ENCODE measurements at places on chromosomes 16 and 17.
A peak's percentile ranks its signal among the peaks of the same experiment; 100 is the strongest.

- no peak for DNase-seq
Measured at GRCh38 chr17:67183531-67183930, 61.5 kb downstream of the HELZ start.

DNA sequence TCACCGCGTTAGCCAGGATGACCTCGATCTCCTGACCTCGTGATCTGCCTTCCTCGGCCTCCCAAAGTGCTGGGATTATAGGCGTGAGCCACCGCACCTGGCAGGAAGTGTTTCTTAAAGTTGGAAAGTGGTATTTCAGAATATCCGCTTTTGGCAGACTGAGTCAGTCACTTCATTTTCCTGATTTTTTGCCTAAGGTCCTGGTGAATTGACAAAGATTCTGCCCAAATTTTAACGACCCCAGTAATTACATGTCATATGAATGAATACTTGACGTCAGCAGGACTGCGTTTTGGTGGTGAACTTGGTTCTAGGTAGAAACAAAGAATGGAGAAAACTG lies 4.5 kb upstream of the BRCA1 start:
- no peak for DNase-seq

DNA sequence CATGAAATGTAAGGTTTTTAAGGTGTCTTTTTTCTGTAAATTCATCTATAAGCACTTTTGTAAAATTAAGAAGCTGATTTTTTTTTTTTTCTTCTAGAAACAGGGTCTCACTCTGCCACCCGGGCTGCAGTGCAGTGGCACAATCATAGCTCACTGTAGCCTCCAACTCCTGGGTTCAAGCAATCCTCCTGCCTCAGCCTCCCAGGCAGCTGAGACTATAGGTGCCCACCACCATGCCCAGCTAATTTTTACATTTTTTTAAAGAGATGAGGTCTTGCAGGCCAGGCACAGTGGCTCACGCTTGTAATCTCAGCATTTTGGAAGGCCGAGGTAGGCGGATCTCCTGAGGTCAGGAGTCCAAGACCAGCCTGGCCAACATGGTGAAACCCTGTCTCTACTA lies 4.5 kb upstream of the CYB5B start:
- no peak for DNase-seq

- no peak for DNase-seq
Measured at GRCh38 chr16:82582975-82583374, 43.8 kb upstream of the CDH13 start.

GRCh38 chr16:49839017-49839825 lies 16.7 kb downstream of the ZNF423 start:
- DNase-seq = no peak

- DNase-seq = peak; percentile 2
Measured at GRCh38 chr16:51243936-51244436, 92.9 kb upstream of the SALL1 start.

- no peak for DNase-seq
Measured at GRCh38 chr17:65261682-65262636, 124.8 kb downstream of the RGS9 start.

GRCh38 chr16:1691956-1692355 lies 13.9 kb downstream of the JPT2 start:
- DNase-seq = peak; percentile 76

GRCh38 chr16:78584213-78584860 lies 484.9 kb downstream of the WWOX start:
- no peak for DNase-seq

DNA sequence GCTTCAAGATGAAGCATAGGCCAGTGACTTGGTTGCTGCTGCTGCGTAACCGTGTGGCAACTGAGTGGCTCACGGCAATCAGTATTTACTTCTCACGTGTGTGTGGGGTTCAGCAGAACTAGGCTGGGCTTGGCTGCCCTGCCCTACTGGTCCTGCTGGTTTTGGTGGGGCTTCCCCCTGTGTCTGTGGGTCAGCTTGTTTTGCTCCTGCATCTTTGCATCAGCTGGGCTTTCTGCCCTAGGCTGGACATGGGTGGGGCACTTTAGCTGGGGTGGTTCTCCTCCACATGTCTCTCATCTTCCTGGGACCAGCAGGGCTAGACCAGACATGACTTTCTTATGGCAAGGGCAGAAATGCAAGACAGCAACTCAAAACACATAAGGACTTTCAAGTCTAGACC lies 550.5 kb downstream of the MAF start:
- no peak for DNase-seq

DNA sequence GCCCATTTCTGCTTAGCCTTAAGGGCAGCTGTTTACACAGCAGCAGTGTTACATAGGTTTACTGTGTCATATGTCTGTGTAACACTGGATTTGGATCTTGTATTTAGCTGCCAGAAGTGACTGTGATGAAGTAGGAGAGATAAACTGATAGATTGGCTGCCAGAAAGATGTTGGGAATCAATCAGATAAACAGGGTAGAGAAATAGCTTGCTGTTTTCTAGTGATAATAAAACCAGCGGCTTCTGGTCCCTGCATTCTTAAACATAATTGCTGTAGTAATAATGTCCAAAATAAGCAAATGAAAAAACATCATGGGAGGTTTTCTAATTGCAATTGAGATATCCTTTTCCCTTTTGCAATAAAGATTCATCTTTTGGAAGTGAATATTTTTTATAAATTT lies 68.7 kb downstream of the AATF start:
- no peak for DNase-seq

DNA sequence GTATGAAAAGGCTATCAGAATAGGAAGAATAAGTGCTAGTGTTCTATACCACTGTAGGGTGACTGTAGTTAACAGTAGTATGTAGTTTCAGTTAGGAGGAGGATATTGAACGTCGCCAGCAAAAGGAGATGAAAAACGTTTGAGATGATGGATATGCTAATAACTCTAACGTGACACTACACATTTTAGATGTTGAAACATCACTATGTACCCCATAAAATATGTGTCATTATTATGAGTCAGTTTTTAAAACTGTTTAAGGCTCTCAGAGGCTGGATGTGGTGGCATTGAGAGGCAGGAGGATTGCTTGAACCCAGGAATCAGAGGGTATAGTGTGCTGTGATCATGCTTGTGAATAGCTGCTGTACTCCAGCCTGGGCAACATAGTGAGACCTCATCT lies 31.8 kb downstream of the UBN1 start:
- DNase-seq = no peak

- DNase-seq = no peak
Measured at GRCh38 chr16:75606507-75606906, 16.6 kb downstream of the ADAT1 start.

- peak; percentile 32 for DNase-seq
Measured at GRCh38 chr17:28865946-28866752, 11.3 kb downstream of the ERAL1 start.

DNA sequence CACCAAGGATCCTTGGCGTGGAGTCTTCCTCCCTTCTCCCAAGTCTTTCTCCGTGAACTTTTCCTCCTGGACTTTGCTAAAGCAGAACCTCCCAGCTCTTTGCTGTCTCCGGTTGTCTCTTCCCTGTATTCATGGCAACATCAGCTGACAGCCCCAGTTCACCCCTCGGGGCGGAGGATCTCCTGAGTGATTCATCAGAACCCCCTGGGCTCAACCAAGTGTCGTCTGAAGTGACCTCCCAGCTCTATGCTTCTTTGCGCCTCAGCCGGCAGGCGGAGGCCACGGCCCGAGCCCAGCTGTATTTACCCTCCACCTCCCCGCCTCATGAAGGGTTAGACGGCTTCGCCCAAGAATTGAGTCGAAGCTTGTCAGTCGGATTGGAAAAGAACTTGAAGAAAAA lies 943 bp downstream of the CNTROB start:
- peak; percentile 65 for DNase-seq

DNA sequence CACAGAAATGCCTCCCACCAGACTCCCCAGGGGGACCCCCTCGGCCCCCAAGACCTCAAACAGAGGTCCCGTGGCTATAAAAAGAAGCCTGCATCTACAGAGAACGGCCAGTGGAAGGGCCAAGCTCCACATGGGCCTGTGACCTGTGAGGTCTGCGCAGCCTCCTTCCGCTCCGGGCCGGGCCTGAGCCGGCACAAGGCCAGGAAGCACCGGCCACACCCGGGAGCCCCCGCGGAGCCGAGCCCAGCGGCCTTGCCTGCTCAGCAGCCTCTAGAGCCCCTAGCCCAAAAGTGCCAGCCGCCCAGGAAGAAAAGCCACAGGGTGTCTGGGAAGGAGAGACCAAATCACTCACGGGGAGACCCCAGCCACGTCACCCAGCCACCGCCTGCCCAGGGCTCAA lies 18.3 kb upstream of the ZFPM1 start:
- no peak for DNase-seq

GRCh38 chr16:58862334-58863021 lies 128.4 kb upstream of the GOT2 start:
- no peak for DNase-seq

DNA sequence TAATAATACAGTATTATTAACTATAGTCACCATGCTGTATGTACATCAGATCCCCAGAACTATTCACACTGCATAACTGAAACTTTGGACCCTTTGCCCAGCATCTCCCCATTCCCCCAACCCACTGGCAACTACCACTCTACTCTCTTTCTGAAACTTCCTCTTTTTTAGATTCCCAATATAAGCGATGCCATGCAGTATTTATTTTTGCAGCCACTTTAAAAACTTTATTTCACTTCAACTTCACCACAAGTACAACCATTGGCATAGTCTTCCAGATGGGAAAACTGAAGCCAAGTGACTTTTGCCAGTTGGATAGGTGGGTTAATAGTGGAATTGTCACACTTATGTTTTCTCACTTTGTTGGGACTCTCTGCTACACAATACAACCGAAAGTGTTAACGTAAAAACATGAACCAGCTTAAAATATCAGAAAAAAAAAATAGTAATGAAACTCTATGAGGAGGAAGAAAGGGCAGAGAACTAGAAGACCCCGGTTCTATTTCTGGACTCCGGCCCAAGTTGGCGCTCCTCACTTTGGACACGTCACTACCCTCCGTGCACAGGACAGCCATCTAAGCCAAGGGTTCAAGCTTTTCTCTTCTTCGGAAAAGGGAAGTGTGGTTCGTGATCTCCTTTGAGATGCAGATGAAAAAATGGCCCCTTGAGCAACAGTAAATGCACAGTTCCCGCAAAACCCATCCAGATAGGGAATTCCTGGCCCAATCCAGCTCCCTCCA lies 743 bp downstream of the SHCBP1 start:
- peak; percentile 14 for DNase-seq

GRCh38 chr17:7969433-7969832 lies 33.0 kb upstream of the GUCY2D start:
- no peak for DNase-seq

DNA sequence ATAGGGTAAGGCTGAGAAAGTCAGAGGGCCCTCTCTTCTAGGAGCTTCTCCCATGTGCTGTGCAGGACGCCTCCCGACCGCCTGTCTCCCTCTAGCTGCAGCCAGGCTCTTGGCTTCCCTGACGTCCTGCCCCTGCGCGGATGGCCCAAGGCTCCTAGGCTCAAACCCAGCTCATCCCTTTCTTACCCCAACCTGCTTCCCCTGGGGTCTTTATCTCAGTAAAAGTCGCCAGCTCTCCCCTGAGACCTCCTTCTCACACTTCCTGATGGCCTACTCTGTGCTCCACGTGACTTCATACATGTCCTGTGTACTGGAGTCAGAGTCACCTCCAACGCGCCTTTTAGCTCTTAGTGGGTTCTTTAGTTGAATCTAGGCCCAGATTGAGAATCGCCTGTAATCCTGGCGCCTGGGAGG lies 1.1 kb upstream of the ZNF747 start:
- DNase-seq = peak; percentile 64

DNA sequence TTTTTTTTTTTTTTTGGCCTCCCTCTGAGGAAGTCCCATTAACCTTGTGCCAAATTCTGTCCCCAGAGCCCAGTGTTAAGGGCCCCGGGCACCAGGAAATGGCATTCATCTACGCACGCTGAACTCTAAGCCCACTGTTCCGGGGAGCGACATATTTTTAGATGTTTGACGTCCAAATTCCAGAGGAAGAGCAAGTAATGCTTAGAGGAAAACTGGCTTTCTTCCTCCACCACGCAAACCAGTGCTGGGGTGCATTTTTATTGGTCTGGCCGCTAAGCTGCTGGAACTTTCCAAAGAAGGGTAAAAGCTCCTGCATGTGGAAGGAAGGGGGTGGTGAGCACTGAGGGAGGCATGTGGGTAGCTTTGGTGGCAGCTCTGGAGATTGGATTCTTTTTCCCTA lies 8.3 kb downstream of the WFDC1 start:
- peak; percentile 5 for DNase-seq

GRCh38 chr17:49312722-49313121 lies 49.3 kb downstream of the ZNF652 start:
- no peak for DNase-seq

- no peak for DNase-seq
Measured at GRCh38 chr16:71848622-71849021, 2.8 kb downstream of the ATXN1L start.

DNA sequence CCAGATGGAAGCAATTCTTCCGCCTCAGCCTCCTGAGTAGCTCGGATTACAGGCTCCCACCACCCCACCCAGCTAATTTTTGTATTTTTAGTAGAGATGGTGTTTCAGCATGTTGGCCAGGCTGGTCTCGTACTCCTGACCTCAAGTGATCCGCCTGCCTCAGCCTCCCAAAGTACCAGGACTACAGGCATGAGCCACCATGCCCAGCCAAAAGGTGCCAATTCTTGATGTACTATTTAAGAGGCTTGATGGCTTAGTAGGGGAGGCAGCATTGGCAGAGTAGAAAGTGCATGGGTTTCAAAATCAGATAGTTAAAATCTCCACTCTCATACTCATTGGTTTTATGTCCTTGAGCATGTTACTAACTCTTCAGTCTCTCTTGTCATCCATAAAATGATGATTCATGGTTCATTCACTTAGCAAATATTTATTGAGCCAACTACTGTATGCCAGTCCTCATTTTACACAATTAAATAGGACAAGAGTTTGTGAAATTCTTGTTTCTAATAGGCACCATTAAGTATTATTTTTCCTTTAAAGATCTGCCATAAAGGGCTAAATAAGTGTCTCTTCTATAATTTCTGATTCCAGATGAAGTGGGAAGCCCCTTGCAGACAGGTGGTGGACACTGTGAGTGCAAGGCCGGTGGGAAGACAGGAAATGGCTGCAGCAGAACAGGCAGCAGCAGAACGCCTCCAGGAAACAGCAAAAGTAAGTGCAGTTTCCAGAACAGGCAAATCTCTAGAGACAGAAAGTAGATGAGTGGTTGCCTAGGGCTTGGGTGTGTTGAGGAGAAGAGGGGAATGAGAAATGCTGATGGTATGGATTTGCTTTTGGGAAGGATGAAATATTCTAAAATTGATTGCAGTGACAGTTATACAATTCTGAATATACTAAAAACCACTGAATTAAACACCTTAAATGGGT lies 8.2 kb upstream of the RPL27 start:
- no peak for DNase-seq

DNA sequence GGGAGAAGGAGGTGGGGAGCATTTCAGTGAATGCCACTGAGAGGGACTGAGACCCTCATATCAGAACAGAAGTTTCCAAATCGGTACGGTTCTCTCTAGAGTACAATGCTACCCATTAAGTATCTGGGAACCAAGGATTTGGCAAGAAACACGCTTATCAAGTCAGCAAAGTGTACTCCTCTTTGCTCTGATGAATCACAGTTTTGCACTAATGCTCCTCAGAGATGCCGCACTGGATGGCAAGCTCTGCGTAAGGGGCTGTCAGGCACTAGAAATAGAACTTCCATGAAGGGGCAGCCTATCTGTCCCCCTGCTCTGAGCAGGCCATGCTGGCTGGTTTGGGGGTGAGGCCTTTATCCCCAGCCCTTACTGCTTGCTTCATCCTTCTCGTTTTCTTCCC lies 4.8 kb upstream of the ABCC12 start:
- DNase-seq = no peak
